ENCODE measurements at places on chromosomes 5 and 9. TPM values are rescaled to one million over a fixed set of nuclear protein-coding genes. Genes with fewer than 3 reads are reported as not detected.

Gene BAAT
- not detected for total RNA-seq

DNA sequence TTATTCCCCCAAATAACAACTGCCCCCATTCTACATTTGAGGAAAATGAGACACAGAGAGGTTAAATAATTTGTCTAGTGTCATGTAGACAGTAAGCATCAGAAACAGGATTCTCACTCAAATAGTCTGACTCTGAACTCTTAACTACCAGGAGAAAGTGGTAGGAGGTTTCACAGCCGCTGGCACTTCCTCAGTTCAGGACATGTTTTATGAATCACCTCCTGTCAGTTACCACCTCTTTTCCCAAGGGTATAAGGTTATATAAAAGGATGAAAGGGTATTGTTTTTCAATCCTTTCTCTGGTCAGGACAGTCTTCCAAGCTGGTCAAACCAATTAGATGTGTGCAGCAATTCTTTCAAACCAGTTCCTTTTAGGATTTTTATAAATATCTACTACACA is 52.1 kb downstream of the TSSK1B start:
- H3K27ac ChIP-seq: no peak overlapping the region
- DNase-seq: no peak
- no peaks in the 10 kb centered on the region for H3K36me3 ChIP-seq
- H3K27me3 ChIP-seq: no peaks in the 10 kb centered on the region
- no peaks in the 10 kb centered on the region for H3K4me1 ChIP-seq

DNA sequence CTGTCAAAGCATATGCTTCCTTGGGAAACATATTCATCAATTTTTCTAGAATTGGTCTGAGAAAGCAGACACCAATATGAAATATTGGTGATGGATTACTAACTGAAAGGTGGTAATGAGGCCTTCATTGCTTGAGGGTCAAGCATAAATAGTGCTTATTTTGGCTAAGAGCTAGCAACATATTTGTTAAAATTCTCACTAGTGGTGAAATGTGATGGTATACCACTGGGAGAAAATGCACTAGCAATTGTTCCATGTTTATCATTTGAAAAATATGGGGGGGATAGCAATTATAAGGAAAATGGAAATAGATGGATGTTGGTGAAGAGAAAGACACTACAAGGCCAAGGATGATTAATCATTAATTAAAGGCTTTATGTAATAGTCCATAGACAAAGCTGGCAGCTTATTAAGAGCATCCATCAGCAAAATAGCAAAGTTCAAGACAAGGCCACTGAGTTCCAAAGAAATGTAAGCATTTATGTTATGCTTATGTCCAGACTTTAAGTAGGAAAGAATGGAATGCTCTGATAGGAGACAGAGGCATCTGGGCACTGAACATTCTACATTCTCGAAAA is 253.7 kb upstream of the PRDM9 start:
- no peak overlapping the region for H3K4me3 ChIP-seq
- H3K27ac ChIP-seq: no peak overlapping the region
- H3K4me1 ChIP-seq: no peaks in the 10 kb centered on the region

DNA sequence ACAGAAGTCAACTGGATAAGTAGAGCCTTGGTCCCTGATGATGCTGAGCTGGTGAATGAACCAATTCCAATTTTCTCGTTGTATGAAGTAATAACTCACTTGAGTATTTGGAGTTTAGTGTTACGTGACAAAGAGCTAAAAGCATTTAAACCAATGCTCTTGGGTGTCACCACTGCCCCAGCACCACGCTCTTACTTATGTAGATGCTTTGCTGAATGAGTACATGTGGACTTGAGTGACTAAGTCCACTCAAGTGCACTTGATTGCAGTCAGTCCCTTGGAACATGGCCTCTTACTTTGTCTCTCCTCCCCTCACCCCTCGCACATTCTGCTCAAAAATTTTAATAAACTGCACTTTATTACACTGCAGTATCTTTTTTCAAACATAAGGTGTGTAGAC is 184.0 kb downstream of the MAN2A1 start:
- H3K4me3 ChIP-seq: no peak overlapping the region
- H3K36me3 ChIP-seq: no peaks in the 10 kb centered on the region
- H3K4me1 ChIP-seq: no peaks in the 10 kb centered on the region
- no peak for DNase-seq

Gene TMEM174
- total RNA-seq: not detected

- H3K4me1 ChIP-seq: peaks cover 2% of the 10 kb centered on the region
- peak within 1 kb of the TSS; percentile 53 for H3K4me3 ChIP-seq
- no peak within 1 kb of the TSS for H3K27ac ChIP-seq
- peak; percentile 58 for DNase-seq
- H3K27me3 ChIP-seq: no peaks in the 10 kb centered on the region
- H3K36me3 ChIP-seq: no peaks in the 10 kb centered on the region
Observed at GRCh38 chr5:111223787-111224560, at the start of gene CAMK4. TSS of gene CAMK4 (plus strand) at chr5:111224384. CDS start at chr5:111224484, 100 bp downstream.

Gene EIF4EBP3
- 15.7 TPM for total RNA-seq

GRCh38 chr9:68443624-68444023 is 87.2 kb downstream of the PGM5 start:
- no peak for DNase-seq
- H3K4me3 ChIP-seq: no peak overlapping the region
- no peaks in the 10 kb centered on the region for H3K4me1 ChIP-seq
- no peak overlapping the region for H3K27ac ChIP-seq
- H3K36me3 ChIP-seq: no peaks in the 10 kb centered on the region
- H3K27me3 ChIP-seq: no peaks in the 10 kb centered on the region

GRCh38 chr9:129245276-129245675 is 67.2 kb upstream of the IER5L start:
- no peaks in the 10 kb centered on the region for H3K27me3 ChIP-seq
- no peaks in the 10 kb centered on the region for H3K4me1 ChIP-seq
- H3K4me3 ChIP-seq: no peak overlapping the region
- no peak overlapping the region for H3K27ac ChIP-seq

Gene SPATA31D4
- total RNA-seq: not detected

Gene SPAG8
- total RNA-seq: 6.7 TPM

Gene PDZD2
- total RNA-seq: 29.8 TPM

Gene FOXD4L4
- total RNA-seq: 0.20 TPM

GRCh38 chr5:52638732-52639131 is 149.0 kb upstream of the ITGA1 start:
- H3K4me3 ChIP-seq: no peak overlapping the region
- no peaks in the 10 kb centered on the region for H3K27me3 ChIP-seq
- H3K27ac ChIP-seq: no peak overlapping the region
- no peak for DNase-seq

DNA sequence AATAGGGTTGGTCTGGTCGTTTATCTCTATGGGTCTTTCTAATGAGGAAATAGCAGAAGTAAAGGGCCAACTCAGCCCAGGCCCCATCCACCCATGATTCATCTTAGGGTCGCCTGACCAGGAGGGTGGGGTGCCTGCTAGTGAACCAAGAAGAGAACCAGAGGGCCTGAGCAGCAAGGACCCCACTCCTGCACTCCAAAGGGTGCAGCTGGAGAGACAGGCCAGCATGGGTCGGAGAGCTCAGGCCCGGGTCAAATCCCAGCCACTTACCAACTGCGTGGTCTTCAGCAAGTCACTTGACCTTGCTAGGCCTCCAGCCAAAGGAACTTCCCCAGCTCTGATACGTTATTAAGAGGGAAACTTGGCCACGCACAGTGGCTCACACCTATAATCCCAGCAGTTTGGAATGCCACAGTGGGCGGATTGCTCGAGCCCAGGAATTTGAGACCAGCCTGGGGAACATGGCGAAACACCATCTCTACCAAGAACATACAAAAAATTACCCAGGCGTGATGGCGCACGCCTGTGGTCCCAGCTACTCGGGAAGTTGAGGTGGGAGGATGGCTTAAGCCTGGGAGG is 4.3 kb downstream of the BBLN start:
- peaks cover 3% of the 10 kb centered on the region for H3K4me1 ChIP-seq
- no peaks in the 10 kb centered on the region for H3K36me3 ChIP-seq
- no peak overlapping the region for H3K27ac ChIP-seq
- no peaks in the 10 kb centered on the region for H3K27me3 ChIP-seq
- no peak overlapping the region for H3K4me3 ChIP-seq

- H3K27ac ChIP-seq: no peak overlapping the region
- no peak for DNase-seq
- H3K27me3 ChIP-seq: no peaks in the 10 kb centered on the region
Observed at GRCh38 chr5:173768267-173768806, 119.8 kb upstream of the CPEB4 start.

DNA sequence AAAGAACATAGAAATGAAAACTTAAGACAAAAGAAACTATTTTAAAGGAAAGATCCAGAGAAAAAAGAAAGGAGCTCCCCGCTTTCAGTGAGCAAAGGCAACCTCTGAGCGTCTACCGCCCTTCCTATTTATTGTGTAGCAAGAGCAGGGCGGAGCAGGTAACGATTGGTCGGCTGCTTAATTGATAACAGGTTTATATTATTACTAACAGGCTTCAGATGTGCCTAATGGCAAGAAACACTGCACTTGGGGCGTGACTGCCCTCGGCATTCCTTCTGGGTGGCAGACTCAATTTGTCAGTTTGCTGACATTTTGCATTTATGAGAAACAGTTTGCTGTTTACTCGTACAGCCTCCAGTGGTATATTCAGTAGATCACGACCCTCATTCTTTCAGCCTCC is 482.7 kb upstream of the C9orf72 start:
- H3K36me3 ChIP-seq: no peaks in the 10 kb centered on the region
- H3K27me3 ChIP-seq: no peaks in the 10 kb centered on the region
- DNase-seq: no peak
- no peak overlapping the region for H3K27ac ChIP-seq

GRCh38 chr5:14449052-14449661 is 132.4 kb upstream of the OTULINL start:
- H3K4me1 ChIP-seq: peaks cover 19% of the 10 kb centered on the region
- peak overlapping the region; percentile 76 for H3K27ac ChIP-seq
- peak; percentile 43 for DNase-seq
- no peak overlapping the region for H3K4me3 ChIP-seq
- H3K27me3 ChIP-seq: no peaks in the 10 kb centered on the region
- H3K36me3 ChIP-seq: no peaks in the 10 kb centered on the region

GRCh38 chr5:149936700-149937091 is 7.9 kb downstream of the PDE6A start:
- H3K27ac ChIP-seq: no peak overlapping the region
- no peaks in the 10 kb centered on the region for H3K36me3 ChIP-seq
- no peaks in the 10 kb centered on the region for H3K4me1 ChIP-seq
- H3K4me3 ChIP-seq: no peak overlapping the region
- H3K27me3 ChIP-seq: no peaks in the 10 kb centered on the region

Gene ZNF367
- 1.6 TPM for total RNA-seq

DNA sequence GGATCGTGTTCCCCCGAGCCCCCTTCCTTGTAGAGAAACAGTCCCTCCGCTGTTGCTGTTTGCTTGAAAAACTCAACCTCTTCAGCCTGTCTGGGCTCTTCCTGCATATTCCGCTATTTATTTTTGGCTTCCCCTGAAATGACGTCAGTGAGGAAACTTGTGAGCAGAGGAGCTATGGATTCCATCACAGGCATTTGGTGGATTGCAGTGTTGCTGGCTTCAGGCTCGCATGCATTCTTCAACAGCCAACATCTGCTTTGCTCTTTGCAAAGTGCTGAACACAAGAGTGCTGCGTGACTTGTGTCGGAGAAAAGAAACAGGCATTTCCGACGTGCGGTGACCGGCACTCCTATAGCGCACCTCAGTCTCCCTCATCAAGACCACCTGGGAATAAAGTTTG is 232.7 kb downstream of the RFK start:
- H3K27me3 ChIP-seq: no peaks in the 10 kb centered on the region
- peaks cover 13% of the 10 kb centered on the region for H3K4me1 ChIP-seq
- DNase-seq: no peak
- H3K27ac ChIP-seq: no peak overlapping the region
- no peaks in the 10 kb centered on the region for H3K36me3 ChIP-seq

DNA sequence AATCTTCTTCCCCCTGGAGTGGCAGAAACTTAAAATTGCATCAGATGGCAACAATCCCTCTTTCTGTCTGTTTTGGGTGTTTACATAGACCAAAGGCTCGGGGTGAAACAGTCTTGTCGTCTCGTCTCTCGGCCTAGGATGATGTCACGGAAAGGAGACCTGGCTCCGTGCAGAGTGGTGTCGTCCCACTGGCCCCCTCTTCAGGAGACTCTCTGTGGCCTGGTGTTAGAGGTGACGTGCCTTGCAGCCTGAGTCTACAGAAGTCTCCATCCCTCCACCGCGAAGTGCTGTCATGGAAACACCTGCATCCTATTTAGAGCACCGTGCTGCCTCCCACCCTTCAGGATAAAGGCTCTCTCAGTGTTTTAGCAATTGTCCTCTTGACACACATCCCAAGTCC is 409.7 kb downstream of the IRX1 start:
- no peaks in the 10 kb centered on the region for H3K36me3 ChIP-seq
- no peaks in the 10 kb centered on the region for H3K4me1 ChIP-seq
- no peaks in the 10 kb centered on the region for H3K27me3 ChIP-seq
- no peak overlapping the region for H3K4me3 ChIP-seq
- H3K27ac ChIP-seq: no peak overlapping the region

- H3K27me3 ChIP-seq: no peaks in the 10 kb centered on the region
- no peak overlapping the region for H3K27ac ChIP-seq
- H3K4me1 ChIP-seq: no peaks in the 10 kb centered on the region
- no peak for DNase-seq
- H3K36me3 ChIP-seq: no peaks in the 10 kb centered on the region
Observed at GRCh38 chr9:107484117-107484723, 5.3 kb downstream of the KLF4 start.

Gene FOXD1
- total RNA-seq: 0.08 TPM

- H3K27ac ChIP-seq: no peak overlapping the region
- H3K4me1 ChIP-seq: peaks cover 10% of the 10 kb centered on the region
- H3K4me3 ChIP-seq: no peak overlapping the region
- no peaks in the 10 kb centered on the region for H3K27me3 ChIP-seq
- DNase-seq: peak; percentile 21
- H3K36me3 ChIP-seq: no peaks in the 10 kb centered on the region
Observed at GRCh38 chr9:135908754-135909204, 1.4 kb upstream of the CAMSAP1 start.

GRCh38 chr9:79164406-79164805 is 407.4 kb upstream of the TLE4 start:
- no peak for DNase-seq
- H3K4me1 ChIP-seq: no peaks in the 10 kb centered on the region
- H3K27ac ChIP-seq: no peak overlapping the region
- H3K27me3 ChIP-seq: no peaks in the 10 kb centered on the region
- no peaks in the 10 kb centered on the region for H3K36me3 ChIP-seq
